Smooth muscle cell of the brain vasculature (primary cell): ENCODE measurements at places on chromosomes 5 and 9.

DNA sequence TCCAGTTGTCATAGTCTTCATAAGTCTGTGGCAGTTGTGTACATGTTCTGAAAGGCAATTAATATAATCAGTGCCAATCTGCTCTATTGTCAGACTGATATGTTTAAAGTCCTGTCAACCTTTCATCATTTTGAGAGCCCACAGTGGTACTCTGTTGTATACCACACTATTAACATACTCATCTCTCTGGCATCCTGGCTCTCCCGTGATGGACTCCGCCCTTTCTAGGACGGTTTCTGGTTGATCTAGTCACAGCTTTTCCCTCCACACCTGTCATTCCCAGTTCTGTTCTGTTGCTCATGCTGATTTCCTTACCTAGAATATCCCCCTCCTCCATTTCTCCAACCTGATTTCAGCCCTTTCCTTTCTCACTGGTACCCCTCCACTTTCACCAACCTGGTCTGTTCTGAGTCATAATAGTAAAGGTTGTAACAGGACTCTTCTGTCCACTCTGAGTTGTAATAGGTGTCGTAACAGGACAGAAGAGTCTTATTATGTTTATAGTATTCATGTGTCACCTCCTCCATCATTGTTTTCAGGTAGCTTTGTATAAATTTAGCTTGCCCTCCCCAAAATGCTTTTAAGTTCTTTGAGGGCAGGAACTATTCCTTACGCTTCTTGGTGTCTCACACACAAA, 4.1 kb downstream of the PTCD2 start:
- DNase-seq: no peak

DNA sequence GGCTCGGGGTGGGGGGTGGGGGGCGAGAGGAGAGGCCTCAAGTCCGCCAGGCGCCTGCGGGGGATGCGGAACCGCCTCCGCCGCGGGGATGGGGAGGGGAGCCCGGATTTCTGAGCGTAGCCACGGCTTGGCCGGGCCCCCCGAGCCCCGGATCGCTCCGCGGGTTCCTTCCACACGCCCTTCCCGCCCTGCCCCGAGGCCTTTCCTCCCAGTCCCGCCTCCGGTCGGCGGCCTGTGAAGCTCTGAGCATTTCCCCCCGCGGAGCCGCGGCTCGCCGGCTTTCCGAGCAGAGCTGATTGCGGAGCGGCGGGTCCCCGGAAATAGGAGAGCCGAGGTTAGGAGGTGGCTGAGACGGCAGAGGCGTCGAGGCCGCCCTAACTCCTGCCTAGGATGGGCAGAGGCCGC, 6.1 kb downstream of the IRX4 start:
- DNase-seq: no peak

GRCh38 chr9:127077644-127077946, 44.8 kb downstream of the ANGPTL2 start:
- no peak for DNase-seq

- DNase-seq: no peak
Measured at GRCh38 chr9:4550777-4551484, 60.7 kb downstream of the SLC1A1 start.

DNA sequence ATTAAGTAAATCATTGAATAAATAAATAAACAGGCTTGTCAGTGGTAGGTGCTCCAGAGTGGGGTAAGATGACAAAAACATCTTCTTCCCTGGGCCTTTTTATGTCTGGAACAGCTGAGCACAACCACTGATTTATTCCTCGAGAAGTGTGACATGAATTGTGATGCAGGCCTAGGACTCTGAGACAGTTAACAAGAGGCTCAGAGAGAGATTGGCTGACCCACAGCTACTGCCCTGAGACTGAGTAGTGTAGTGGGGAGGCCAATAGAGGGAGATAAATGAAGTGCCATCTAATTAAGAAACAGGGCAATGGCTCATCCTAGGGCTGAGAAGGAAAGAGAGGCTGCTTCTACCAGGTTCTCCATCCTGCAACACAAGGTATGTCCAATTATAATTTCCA, 369.3 kb upstream of the TRPC7 start:
- DNase-seq: no peak

GRCh38 chr5:134905246-134905996, 490 bp downstream of the PCBD2 start:
- DNase-seq: peak; percentile 51

DNA sequence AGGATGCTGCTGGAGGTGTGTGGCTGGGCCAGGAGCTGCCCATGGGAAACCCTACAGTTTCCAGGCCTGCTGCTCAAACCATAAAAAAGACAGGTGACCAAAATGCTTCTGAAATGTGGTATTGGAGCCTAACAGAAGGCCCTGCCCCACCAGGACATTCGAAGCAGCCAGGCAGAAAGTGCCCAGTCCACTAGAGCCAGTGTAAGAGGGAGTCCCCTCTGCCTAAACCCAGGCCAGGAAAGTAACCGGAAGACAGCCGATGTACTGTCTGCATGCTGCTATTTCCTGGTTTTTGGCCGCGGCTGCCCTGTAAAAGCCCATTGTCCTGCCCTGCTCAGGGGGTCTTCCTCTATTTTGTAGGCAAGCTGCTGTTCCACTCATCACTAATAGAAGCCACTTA, 150.7 kb upstream of the IRX2 start:
- no peak for DNase-seq

- DNase-seq: peak; percentile 92
Measured at GRCh38 chr9:134455934-134456755, 129.9 kb downstream of the RXRA start.

- DNase-seq: no peak
Measured at GRCh38 chr9:89359751-89360261, 41.5 kb downstream of the SECISBP2 start.

DNA sequence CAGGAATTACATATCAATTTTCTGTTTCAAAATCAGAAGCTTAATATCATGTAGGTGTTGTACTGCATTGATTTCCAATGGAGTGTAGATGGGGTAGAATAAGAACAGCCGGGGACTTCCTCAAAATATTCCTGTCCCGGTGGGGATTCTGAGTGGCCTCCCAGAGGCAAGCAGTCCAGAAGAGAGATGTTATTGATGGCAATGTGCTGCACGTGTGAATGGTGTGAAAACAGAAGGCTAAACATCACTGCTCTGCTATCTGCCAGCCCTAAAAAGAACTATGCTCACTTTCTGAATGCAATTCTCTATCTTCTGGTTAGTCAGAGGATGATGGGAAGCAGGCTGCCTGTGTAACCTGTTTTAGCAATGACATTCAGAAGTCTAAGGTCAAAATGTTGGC, 91.0 kb upstream of the CKMT2 start:
- no peak for DNase-seq

DNA sequence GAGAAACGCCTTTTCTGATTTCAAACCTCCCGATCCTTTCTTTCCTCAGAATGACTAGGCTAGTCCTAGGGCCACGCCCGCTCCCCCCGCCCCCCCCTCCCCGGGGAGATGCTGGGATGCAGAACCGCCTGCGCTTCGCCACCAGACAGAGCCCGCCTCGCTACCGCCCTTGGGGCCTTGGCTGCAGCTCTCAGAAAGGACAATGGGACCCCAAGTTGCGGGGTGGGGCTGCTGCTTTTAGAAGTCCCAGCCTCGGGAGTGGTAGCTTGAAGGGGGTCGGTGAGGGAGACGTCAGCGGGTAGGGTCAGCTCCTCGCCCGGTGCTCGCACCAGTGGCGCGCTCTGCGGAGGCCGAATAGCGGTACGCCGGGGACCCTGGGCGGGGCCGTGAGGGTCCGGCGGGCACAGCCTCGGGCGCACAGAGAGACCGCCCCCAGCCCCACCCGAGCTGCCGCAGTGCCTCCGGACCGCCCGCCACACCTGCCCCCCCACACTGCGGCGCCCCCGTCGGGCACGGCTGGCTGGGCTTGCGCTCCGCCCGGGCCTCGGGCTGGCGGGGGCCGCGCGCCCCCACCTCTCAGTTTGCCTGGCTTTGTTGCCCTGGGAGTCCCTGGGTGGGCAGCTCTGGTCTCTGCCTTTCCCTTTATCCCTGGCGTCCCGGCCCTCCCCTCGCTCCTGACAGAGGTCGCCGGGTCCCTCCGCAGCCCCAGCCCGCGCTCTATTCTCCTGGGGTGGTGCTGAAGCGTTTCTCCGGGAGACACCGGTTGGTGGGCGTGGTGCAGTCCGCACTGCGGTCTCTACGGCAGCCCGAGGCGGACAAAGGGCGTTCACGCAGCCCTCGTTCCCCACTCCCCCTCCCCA, 1.2 kb downstream of the MAP1B start:
- no peak for DNase-seq
